ENCODE measurements at places on chromosomes 11 and 22.

DNA sequence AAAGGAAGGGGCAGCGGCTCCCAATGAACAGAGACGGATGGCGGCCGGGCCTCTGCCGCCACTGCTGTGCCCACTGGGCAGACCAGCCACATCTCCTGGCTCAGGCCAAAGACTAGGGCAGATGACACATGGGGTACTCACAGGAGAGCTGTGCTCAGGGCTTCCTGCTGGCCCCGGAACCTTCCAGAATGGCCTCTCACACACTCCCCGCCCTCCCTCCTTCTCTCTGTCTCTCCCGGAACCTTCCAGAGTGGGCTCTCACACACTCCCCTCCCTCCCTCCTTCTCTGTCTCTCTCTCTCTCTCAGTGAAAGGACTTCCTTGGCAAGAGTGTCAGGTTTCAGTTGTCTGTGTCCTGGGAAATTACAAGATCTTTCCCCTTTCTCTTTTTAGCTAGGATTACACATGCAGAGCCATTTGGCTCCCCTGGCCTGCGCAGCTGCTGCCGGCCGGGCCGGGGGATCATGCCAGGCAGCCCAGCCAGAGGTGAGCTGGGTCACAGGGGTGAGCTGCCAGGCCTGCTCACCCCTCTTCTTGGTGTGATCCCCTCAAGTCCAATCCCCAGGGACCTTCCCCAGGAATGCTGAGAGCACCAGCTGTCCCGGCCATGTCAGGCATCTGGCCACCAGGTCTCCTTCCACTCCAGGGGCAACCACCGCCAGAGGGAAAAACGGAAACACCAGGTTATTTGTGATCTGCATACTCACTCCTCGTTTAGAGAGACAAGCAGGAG, 45.3 kb upstream of the ADA2 start:
- DNase-seq = no peak

DNA sequence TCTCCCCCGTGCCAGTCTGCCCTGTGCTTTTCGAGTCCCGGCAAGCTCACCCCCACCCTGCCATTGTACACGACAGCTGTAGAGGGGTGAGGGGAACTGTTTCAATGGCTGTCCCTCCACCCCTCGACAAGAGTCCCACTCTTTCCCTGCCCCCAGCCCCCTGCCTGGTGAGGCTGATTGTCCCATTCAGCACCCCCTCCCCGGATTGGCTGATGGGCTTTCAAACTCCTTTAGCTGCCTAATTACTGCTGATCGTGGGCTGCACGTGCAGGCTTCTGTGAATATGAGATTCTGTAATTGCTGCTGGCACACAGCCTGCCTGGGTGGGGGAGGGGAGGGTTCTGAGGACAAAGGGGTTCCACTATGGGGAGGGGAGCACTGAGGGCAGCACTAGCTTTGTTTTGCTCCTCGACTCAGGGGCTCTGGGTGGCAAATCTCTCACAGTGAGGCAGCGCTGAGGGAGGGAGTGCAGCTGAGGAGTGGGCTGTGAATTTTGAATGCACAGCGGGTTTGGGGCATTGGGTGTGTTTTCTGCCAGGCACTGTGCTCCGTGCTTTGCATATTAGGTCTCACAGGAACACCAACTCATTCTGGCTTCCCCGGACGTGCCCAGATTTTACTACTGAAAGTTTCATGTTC, 42.6 kb upstream of the ACCSL start:
- no peak for DNase-seq

- DNase-seq = no peak
These were observed 163.4 kb downstream of the TRIM29 start for GRCh38 chr11:119974467-119974866.

DNA sequence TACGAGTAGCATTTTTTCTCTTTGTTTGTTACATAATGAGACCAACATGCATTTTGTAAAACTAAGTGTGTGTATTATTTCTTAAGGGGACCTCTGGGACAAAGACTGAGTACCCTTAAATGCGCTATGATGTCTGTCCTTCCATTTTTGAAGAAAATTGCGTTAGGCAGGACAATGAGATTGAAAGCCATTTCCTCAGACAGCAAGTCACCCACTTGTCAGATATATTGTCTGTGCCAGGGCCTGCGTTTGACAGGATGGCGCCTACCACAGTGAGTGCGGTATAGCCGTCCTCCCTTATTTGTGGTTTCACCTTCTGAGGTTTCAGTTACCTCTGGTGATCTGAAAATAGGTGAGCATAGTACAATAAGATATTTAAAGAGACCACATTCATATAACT, 2.2 kb downstream of the AP2A2 start:
- DNase-seq = peak; percentile 73

GRCh38 chr22:32832174-32832573, 30.7 kb downstream of the TIMP3 start:
- no peak for DNase-seq

GRCh38 chr11:37861671-37862070, 1263.6 kb upstream of the RAG2 start:
- no peak for DNase-seq

DNA sequence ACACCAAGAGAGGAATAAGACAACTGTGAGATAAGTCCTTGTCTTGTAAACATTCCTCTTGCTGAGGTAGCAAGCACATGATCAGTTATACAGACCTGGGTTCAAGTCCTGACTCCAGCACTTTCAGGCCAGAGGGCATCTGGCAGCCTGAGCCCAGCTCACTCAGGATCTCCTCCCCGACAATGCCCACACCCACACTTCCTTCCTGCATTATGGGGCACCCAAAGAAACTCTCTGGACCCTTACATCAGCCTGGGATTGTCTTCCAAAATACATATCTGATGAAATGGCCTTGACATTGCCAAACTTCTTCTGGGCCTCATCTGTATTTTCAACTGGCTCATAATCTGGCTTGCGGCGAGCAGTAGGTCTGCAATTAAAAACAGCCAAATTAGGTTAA, 48.6 kb downstream of the ARFGAP3 start:
- no peak for DNase-seq

- DNase-seq = no peak
These were observed 146.8 kb downstream of the MN1 start for GRCh38 chr22:27654546-27655445.

GRCh38 chr22:49008682-49009235, 818.9 kb downstream of the BRD1 start:
- peak; percentile 45 for DNase-seq

GRCh38 chr11:29449281-29450074, 567.4 kb downstream of the KCNA4 start:
- DNase-seq = no peak

- no peak for DNase-seq
These were observed 3.4 kb upstream of the NHERF4 start for GRCh38 chr11:119181677-119182412.

DNA sequence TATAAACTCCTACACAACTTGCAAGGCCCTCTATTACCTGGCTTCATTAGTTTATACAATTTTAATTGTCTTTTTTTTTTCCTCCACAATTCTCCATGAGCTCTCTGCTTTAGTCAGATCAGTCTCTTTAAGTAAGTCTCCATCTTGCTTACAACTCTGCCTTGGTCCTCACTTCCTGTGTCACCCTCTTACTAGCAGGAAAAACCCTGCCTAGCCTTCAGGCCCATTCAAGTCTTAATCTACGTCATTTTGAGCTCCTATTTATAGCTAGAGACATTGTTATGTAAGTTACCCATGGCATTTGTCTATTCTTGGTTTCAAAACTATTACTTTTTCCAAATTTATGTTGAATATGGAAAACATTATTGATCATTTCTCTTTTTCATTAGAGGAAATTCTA, 177.4 kb downstream of the SBF2 start:
- DNase-seq = no peak

GRCh38 chr22:42937164-42937843, 77.6 kb downstream of the PACSIN2 start:
- peak; percentile 65 for DNase-seq

DNA sequence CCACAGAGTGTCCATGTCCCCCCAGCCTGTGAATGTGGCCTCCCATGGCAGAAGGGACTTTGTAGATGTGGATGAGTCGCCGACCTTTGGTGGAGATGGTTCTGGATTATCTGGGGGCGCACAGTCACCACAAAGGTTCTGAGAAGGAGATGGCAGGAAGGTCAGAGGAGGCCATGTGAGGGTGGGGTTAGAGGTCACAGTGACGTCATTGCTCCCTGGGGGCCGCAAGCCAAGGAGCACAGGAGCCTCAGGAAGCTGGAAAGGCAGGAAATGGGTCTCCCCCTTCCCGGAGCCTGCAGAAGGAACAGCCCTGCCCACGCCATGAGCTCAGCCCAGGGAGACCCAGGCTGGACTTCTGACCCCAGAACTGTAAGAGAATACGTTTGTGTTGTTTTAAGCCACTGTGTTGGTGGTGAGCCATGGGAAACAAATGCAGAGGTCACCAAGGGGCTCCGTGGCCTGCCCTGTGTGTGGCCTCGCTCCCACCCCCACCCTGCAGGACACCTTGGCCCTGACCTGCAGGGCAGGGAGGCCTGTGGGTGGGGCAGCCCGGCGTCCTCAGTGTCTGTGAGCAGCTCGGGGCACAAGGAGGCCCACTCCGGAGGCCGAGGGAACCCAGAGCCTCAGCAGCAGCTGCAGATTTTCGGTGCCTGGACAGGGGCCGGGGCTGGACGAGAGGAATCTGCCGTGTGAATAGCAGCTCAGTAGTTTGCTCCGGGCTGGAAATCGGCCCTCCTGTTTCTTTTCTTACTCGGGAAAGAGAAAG, 32.1 kb downstream of the GRAMD4 start:
- DNase-seq = no peak

- no peak for DNase-seq
These were observed 102.2 kb downstream of the NAT10 start for GRCh38 chr11:34207487-34208180.

DNA sequence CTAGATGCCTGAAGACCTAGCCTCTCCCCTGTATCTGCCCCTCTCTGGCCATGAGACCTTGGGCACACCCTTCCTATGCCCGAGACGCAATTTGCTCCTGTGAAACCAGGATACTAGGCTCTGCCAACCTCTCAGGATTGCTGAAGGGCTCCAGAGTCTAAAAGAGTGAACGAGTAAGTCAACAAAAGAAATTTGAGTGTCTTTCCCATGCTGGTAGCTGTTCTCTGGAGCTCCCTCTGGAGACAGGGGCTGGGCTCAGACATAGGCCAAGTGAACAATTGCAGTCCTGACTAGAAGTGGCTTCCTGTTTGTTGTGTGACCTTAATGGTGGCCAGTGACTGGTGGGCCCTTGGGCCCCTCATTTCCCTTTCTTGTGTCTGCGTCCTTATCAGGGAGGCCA, 189.0 kb upstream of the NARS2 start:
- no peak for DNase-seq

GRCh38 chr11:8055091-8055835, 25.7 kb upstream of the TUB start:
- DNase-seq = no peak

DNA sequence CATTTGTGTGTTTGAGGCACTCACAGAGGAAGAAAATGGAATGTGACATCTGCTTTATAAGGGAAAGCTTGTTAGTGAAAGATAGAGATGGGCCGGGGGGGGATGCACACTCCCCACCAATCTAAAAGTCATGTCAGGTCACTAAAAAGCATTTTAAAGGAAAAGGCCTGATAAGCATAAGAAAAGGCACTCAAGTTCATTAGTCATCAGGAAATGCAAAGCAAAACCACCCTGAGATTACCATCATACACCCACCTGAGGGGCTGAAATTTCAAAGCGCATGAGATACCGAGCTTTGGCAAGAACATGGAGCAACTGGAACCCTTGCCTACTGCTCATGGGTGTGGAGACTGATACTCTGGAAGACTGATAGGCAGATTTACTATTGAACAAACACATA, 77.9 kb upstream of the ANO1 start:
- no peak for DNase-seq

GRCh38 chr11:44604171-44604581, 38.7 kb downstream of the CD82 start:
- DNase-seq = no peak

GRCh38 chr22:27474711-27475547, 326.6 kb downstream of the MN1 start:
- DNase-seq = no peak
